ENCODE measurements at places on chromosomes 7 and 10.

GRCh38 chr10:14022954-14023672, 307.6 kb downstream of the FRMD4A start:
- no peak for DNase-seq

GRCh38 chr10:9060314-9060713, 1005.8 kb downstream of the GATA3 start:
- DNase-seq: no peak

DNA sequence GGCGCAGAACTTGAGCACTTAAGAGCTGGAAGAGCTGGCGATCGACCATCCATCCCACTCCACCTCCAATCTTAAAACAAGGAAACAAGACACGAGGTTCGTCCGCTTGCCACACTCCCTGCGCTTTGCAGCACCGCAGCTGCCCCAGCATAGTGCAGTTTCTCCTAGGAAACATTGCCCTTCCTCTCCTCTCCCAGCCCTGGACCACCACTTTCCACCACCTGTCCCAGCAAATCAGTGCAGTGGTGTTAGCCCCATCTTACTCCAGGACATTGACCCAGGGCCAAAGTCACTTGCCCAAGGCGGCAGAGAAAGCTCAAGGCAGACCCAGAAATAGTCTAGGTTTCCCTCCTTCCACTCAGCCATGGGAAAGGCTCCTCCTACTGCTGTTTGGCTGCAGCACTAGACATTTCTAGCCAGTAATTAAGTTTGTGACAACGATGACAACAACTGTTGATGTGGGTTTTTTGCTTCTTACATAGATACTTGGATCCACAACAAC, 1.5 kb upstream of the PARD3 start:
- no peak for DNase-seq

- DNase-seq: no peak
These were observed 338.8 kb upstream of the SHH start for GRCh38 chr7:156151078-156151477.

DNA sequence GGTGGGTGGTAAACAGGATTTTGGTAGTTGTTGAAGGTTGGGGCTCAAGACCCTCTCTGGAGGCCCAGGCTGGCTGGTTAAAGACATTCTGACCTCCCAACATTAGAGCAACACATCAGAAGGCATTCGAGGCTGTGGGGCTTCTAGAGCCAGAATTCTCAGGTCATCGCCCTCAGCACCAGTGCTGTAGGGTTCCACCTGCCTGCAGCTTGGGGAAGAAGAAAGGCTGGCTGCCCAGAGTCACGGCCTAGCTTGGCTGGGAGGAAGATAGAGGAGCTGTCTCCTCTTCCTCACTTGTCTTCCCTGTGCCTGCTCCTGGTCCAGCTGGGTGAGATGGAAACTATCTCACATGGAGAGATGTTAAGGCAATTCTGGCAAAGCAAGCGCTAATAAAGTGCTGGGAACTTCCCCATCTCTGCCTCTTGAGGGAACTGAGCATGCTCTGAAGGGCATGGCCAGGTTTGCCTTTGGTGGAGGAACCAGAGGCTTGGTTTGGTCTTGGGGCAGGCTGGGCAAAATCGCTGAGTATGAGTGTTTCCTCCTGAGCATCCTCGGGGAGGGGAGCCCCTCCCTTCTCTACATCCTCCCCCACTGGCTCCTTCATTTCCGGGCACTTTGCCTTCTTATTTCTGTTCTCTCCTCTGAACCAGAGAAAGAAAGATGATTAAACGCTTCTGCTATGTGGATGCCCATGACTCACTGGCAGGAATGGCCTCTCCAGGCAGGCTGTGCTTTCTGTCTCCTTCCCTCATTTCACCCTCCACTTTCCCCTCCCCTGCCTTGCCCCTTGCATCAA, 509.0 kb upstream of the PODXL start:
- no peak for DNase-seq

- DNase-seq: no peak
These were observed 6.7 kb downstream of the LAMB1 start for GRCh38 chr7:107996072-107996882.

- DNase-seq: no peak
These were observed 199.2 kb upstream of the MAGI2 start for GRCh38 chr7:79652619-79653018.

DNA sequence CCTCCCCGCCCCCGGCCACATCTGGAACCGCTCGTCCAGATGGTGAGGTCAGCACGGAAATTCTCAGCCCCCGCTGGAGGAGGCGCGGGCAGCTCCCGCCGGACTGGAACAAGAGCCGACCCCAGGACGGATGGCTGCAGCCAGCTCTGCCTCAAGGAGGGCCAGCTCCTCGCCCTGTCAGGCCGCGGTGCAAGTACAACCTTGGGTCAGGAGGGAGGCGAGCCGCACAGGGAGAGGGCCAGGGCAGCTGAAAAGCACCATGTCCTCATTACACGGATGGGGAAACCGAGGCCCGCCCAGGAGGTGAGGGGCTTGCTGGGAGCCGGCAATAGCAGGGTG, 3.8 kb upstream of the GRIFIN start:
- no peak for DNase-seq

- DNase-seq: no peak
These were observed 11.2 kb upstream of the ZNF485 start for GRCh38 chr10:43594944-43595589.

DNA sequence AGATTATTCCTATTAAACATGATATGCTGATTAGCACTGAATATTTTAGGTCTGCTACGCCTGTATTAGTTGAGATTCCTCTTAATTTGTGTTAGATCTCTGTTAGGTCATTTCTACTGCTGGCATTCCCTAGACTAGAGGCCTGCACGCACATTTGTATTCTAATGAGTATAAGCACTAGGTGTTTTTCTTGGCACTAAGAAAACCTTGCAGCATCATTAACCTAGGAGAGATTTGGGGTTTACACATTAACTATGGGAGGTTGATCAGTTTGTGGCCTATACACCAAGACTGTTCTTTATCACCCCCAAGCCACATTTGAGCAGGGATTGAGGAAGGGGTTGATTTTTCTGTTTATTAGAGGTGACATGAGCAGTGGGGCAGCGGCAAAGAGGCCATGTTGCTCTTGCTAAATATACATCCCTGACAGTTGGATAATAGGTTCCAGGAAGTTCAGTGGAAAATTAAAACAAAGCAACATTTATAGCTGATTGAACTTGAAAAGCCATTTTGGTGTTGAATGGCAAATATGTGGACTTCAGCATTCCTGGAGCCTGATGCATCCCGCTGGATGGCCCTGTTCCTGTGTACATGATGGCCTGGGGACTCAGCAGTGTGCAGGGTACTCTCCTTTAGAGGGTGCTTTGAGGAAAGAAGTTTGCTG, 65.2 kb downstream of the GBF1 start:
- DNase-seq: no peak

- no peak for DNase-seq
These were observed 244.2 kb downstream of the CELF2 start for GRCh38 chr10:11261687-11262493.

DNA sequence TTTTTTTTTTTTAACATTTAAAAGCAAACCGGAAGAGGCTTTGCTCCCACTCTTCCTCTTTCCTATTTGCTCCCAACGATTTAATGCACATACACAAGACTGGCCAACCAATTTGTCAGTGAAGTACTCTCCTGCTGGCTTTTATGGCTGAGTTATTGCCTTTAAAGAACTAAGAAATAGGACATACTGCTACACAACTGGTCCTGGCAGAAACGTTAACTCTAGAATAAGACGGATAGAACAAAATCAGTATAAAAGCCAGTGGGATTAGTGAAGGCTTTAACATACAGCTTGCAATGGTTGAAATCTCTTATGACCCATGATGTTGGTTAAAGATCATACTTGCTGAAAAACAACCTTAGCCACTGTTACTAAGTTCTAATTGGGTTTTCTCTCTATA, 47.2 kb downstream of the PDE1C start:
- no peak for DNase-seq

DNA sequence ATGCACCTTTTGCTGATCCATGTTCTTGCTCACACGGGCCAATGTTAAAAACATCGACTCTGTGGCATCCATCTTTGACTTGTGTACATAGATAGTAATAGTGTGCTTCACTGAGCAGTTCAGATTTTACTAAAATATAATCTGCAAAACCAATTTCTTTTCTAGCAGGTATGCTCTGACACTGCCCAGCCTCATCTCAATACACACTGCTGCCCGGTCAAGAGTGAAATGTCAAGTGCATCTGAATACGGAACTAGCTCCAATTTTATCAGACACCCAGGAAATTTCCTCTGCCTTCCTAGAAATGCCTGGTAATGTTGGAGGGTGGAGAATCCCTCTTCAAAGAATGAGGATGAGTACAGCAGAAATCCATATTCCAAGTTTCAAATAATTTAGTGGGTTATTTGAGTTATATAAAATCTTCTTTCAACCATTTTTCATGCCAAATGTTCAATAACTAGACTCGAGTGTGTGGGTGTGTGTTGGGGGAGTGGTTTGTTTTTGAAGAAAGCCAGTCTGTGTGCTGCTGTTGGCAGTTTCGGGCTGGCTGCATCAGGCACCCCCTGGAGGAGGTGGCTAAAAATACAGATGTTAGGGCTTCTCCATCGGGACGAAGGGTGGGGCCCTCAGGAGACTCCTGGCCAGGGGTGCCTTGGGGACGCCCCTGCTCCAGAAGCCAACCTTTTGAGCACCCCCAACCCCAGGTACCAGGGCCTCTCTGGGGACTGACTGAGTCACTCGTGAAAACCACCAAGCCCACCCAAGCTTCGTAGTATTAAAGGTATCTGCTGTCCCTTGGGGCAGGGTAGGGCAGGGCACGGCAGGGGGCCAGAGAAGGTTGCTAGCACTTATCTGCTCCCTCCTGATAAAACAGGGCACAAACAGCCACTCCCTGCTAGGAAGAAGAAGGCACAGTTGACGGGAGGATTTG, 15.4 kb downstream of the CTBP2 start:
- DNase-seq: no peak

DNA sequence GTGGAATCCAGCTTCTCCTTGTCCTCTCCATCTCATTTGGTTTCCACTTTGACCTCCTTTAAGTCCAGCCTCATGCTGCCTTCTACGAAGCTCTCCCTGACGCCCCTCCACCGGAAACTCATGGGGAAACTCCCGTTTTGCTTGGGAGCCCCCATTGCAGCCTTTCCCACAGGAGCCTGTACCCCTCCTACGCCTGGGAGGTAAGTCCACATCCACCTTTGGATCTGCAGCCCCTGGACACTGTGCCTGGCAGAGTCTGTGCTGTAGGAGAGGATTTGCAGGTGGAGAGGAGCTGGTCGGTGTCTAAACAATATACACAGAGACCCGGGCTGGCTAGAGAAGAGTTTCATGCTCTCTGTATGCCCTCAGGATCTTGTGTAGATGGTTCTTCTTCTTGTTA, 296.1 kb downstream of the GLRX3 start:
- no peak for DNase-seq

- no peak for DNase-seq
These were observed 123.7 kb downstream of the AVL9 start for GRCh38 chr7:32618987-32619386.

- no peak for DNase-seq
These were observed 179.6 kb downstream of the ZMYND11 start for GRCh38 chr10:314871-315270.

GRCh38 chr7:107946881-107947280, 55.9 kb downstream of the DLD start:
- no peak for DNase-seq

DNA sequence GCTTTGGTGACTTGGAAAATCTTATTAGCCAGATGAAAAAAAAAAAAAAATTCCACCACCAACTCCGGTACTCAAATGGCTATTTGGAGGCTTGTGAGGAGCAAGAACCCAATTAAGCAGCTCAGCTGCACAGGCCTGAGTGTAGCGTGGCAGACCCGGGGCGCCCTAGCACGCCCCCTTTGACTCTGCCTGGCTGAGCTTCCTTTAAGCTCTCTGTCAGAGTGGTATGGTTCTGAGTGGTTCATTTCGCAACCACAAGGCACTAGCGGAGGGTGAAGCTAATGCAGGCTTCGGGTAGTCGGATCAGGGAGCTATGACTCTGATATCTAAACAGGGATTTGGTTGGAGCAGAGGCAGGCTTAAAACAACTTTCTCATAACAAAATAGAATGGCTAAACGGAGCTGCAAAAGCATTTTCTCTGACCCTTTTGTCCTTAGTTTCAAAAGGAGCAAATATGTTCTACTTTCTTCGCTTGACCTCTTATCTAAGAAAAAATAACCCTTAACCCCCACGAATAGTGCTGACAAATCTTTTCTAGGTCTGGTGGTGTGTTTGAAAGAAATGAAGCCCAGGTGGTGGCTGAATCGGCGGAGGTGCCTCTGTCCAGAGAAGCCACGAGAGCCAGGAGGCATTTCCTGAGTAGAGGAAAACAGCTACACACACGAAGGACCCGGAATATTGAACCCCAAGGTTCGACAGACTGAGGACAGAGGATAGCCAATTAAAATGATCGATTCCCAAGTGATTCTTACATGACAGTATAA, 285.4 kb upstream of the GLI3 start:
- DNase-seq: no peak

GRCh38 chr10:133011882-133012281, 69.5 kb upstream of the CFAP46 start:
- DNase-seq: no peak

- no peak for DNase-seq
These were observed 136.2 kb downstream of the TCF7L2 start for GRCh38 chr10:113086282-113086681.

DNA sequence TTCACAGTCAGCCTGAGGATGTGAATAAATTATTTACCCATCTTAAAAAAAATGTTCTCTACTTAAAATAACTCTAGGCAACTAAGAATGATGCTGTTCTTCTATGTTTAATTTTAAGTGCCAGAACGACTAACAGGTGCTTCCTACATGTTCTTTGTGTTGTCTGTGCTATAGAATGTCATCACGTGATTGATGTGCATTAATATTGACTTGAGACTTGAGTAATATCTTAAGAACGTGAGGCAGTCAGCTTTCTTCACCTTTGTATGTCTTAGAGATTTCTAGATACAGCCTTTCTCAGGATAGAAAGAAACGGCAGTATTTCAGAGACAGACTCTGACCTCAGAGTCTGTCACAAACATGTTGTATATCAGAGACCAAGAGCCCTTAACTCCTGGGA, 274.6 kb downstream of the KCND2 start:
- DNase-seq: no peak

DNA sequence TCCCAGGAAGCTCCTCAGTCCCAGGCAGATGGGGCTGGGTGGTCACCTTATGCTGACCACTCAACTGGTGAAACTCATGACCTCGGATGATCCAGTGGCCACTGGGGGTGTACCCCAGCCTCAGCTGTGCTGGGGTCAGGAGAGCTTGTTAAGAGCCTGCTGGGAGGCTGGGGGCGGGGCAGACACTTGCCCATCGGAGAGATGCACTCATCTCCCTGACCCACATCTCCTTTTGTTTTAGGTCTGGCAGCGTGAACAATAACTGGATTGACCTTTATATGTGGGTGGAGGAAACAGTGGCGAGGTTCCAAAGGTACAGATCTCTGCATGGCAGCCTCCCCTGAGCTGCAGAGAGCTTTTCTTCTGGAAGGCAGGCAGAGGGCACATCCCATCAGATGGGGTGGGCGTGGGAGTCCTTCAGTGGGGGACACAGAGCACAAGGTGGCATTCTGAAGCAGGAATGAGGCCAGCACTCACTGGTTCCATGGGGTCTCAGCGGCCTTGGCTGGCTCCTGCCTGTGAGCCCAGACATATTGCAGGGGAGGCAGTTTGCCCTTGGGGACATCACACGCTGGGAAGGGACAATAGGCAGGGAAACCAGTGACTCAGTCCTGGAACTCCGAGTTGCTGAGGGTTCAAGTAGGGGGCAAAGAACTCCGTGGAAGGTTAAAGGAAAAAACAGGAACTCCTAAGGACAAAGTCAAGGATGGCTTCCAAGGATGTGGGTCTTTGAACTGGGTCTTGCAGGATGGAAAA, 5.2 kb downstream of the ANTXRL start:
- no peak for DNase-seq

All from activated T-helper 1 cell treated with anti-CD3 and anti-CD28 coated beads, Interleukin-2, amount 50 U/mL, for 16 hours (primary cell).